ENCODE measurements at places on chromosomes 2 and 18.

DNA sequence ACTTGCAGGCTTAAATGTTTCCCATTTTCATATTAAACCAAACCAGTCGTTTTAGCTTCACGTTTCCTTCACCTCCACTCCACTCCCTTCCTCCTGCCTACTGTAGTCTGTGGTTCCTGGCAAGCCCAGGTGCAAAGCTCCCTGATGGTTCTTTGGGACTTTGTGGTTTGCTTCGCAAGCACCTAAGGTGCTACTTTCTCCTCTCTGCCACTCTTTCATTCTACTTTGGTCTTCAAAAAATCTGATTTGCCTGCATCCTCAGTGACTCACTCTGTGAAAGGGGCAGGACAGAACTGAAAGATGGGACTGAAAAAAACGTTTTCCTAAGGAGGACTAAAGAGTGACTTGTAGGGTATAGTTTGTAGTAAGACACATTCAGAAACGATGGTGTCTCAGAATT is 228.4 kb downstream of the CYRIA start:
- DNase-seq, result no peak

DNA sequence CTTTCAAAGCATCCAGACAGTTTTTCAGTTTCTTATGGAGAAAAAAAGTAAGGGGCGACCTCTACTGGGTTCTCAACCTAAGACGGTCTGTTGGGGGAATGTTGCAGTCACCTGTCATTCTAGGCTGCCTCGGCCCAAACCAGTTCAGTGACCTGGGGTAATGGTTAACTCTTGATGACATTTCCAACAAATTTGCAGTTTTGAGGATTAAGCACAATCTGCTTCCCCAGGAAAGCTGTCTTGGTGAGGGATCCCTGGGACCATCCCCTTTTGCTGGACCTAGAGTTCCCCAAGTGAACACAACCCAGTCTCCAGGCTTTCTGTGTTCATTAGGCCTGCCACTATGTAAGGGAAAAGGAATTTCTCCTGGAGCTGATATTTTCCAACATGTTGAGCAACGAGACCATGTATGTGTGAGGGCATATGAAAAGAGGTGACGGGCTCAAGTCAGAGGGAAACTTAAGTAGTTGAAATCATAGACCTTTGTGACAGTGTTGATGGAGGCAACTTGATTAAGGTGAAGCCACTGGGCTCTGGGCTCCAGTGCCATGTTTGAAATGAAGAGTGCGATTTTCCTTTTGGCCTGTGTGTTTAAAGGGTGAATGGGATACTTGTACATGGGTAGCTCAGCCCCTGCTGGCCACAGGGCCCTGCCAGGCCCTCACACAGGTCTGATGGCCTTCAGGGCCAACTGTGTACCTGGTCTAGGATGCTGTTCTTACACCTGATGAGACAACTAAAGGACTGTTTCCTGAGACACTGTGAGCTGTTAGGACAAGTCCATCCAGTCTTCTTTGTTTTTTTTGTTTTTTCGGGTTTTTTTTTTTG is 27.0 kb downstream of the FOSL2 start:
- no peak for DNase-seq

- DNase-seq, result no peak
Measured at GRCh38 chr2:226873051-226873620, 37.3 kb downstream of the RHBDD1 start.

DNA sequence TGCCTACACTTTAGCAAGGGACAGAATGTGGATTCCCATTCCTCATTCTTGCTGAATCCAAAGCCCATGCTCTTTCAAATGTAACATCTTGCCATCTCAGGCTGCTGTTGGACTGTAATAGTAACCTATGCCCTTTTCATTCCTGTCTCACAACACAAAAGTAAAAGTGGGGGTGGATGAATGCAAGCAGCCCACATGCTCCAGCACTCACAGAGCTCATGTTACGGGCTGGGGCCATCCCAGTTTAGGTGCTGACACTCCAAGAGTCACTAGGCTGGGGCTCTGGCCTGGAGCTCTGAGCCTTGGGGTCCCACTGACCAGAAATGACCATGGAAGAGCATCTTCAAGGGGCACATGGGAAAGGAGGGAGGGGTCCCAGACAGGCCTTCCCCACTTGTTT is 47.6 kb downstream of the CCBE1 start:
- DNase-seq, result no peak

GRCh38 chr2:135349941-135350340 is 181.1 kb downstream of the ZRANB3 start:
- no peak for DNase-seq

DNA sequence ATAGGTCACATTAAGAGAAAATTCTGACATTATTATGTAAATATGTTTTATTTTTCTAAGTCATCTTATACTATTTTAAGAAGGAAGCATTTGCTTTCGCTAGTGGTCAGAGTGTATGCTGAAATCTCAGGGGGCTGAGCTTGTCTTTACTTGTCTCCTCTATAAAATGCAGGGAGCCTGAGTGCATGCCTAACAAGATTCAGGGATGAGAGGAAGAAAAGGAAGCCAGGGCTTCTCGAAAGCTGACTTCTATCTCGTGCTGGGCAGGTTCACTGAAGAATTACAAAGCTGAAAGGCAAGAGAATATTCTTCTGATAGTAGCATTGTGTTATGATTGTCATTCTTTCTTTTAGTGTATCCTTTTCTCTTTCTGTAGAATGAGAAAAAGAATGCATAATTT is 467.4 kb downstream of the SOX11 start:
- no peak for DNase-seq

- no peak for DNase-seq
Measured at GRCh38 chr2:125397535-125398251, 1258.3 kb upstream of the GYPC start.

GRCh38 chr2:15733867-15734673 is 142.4 kb downstream of the DDX1 start:
- no peak for DNase-seq

GRCh38 chr2:134097740-134098139 is 156.1 kb upstream of the MGAT5 start:
- no peak for DNase-seq

- DNase-seq, result no peak
Measured at GRCh38 chr2:199443589-199444130, 14.1 kb downstream of the SATB2 start.

GRCh38 chr2:64979744-64980143 is 9.5 kb upstream of the SLC1A4 start:
- no peak for DNase-seq

GRCh38 chr2:66170744-66171330 is 264.1 kb upstream of the MEIS1 start:
- DNase-seq, result no peak

DNA sequence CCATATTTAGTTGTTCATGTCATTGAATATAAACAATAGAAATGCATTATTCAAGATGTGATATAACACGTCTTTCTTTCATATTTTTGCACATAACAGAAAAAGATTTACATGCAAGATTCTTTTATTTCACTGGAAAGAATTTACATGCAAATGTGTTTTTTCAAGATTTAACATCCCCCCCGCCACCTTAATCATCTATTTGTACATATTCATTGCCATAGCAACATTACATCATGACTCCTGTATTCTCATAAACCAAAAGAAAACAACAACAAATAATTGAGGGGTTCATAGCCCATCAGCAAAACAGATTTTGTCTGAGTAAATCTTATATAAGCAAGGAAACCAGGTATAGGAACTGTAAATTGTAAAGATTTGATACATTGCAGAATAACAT is 3.2 kb upstream of the ACVR1C start:
- no peak for DNase-seq

DNA sequence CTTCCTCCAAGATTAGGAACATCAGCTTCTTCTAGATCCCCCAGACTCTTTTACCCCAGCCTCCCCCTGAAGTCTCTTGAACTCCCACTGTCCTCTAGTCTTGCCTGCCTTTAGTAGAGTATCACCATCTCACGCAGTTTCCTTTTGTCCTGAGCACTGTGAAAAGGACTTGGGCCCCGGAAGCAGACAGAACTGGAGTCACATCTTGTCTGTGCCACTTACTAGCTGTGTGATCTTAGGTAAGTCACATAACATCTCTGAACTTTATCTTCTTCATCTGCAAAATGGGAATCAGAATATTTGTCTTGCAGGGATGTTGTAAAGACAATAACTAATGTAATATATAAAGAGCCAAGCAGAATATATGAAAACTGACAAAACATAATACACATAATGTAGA is 8.4 kb upstream of the TRABD2A start:
- no peak for DNase-seq

- DNase-seq, result no peak
Measured at GRCh38 chr2:9757501-9758264, 85.6 kb upstream of the TAF1B start.

GRCh38 chr2:164784376-164784775 is 57.2 kb downstream of the COBLL1 start:
- DNase-seq, result peak; percentile 26

GRCh38 chr2:230762317-230762896 is 49.8 kb downstream of the CAB39 start:
- peak; percentile 58 for DNase-seq

- DNase-seq, result no peak
Measured at GRCh38 chr2:189137519-189137918, 42.0 kb downstream of the COL5A2 start.

DNA sequence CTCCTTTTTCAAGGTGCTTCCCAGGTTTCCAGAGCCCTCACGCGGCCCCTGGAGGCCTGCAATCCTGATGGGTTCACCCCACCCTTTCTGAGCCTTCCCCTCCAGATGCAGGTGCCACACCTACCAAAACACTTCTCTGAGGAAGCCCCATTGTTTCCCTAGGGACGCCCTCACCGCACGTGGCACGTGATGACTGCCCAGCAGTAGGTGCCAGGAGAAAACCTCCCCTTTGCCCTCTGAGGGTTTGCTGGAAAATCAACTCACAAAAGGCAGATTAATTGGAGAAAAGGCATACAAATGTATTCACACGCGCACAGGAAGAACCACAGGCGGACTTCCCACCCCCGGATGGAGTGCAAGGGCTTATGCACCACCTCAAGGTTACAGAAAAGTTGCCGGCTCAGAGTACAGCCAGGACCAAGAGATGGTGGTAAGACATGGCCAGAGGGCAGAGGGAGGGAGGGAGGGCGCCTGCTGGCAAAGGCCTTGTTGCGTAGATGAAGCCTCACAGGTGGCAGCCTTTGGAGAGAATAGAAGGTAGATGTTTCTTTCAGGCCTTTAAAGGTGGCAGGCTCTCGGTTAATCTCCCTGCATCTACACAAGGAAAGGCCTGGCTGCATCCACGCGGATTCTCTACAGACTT is 269.4 kb upstream of the RAB6C start:
- no peak for DNase-seq

GRCh38 chr2:240707821-240708220 is 16.2 kb downstream of the AQP12A start:
- DNase-seq, result no peak

DNA sequence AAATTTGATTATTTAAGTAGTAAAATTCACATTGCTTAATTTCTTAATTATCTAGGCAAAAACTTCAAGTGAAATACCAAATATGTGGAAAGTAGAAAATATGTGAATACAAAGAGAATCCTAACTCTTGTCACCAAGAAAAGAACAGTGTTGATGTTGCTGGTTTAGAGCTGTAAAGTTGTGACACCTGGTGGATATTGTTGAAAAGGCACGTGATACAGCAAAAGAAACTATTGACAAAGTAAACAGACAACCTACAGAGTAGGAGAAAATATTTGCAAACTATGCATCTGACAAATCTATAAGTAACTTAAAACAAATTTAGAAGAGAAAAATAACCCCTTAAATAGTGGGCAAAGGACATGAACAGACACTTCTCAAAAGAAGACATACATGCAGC is 25.6 kb upstream of the ZC3H15 start:
- DNase-seq, result no peak

- no peak for DNase-seq
Measured at GRCh38 chr2:39736640-39737039, 42.4 kb downstream of the THUMPD2 start.

DNA sequence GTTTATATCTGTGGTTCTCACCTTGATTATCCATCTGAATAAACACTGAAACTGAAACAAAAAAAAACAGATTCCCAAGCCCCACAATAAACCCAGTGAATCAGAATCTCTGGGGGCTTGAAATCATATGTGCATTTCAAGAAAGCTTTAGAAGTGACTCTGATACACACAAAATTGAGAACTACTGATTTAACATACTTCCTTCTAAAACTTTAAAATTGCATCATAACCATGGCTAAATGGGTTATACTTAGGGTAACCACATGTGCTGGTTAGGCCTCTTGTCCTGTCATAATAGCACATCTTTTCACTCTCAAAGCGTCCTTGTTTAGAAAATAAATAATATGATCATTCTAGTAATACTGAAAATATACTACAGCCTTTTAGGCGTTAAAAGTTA is 100.9 kb downstream of the ATAD2B start:
- DNase-seq, result no peak

DNA sequence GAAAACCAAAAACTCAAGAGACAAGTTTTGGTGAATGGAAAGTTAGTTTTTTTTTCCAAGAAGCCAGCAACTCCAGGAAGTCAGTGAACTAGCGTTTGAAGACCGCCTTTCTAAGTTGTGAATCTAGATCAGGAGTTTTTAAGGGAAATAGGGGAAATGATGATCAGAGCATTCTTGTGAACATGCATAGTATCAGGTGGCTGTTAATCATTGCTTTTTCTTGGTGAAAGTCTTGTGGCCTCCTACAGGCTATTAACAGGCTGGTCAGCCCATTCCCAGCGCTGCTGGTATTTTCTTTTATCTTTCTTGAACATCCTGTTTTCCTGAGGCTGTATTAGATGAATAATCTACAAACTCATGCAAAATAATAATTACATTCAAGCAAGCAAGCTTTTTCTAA is 155.8 kb downstream of the PTPRM start:
- DNase-seq, result no peak

- DNase-seq, result no peak
Measured at GRCh38 chr2:2919026-2919425, 458.6 kb downstream of the EIPR1 start.

GRCh38 chr2:41510108-41510507 is 537.7 kb upstream of the PKDCC start:
- no peak for DNase-seq

- no peak for DNase-seq
Measured at GRCh38 chr18:76674596-76674995, 147.8 kb upstream of the ZNF236 start.

- DNase-seq, result no peak
Measured at GRCh38 chr18:4400911-4401310, 54.2 kb downstream of the DLGAP1 start.

GRCh38 chr2:219556413-219556812 is 12.6 kb downstream of the TMEM198 start:
- no peak for DNase-seq

GRCh38 chr2:134782792-134783191 is 55.6 kb upstream of the ACMSD start:
- no peak for DNase-seq

- DNase-seq, result no peak
Measured at GRCh38 chr2:177270531-177270930, 6.0 kb upstream of the NFE2L2 start.

GRCh38 chr18:41965634-41966255 is 10.7 kb downstream of the PIK3C3 start:
- no peak for DNase-seq
